ENCODE measurements at places on chromosomes 7 and 10.

DNA sequence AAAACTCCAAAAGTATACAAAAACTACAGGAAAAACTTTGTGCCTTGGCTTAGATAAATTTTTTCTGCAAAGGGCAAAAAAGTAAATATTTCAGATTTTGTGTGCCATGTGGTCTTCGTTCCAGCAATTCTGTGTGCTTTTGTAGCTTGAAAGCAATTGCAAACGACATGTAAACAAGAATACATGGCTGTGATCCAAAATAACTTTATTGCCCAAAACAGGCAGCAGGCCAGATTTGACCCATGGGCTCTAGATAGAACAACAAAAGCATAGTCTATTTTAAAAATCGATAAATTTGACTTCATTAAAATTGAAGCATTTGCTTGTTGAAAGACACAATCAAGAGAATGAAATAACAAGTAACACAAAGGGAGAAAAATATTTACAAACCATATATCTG lies 336.6 kb downstream of the HPSE2 start:
- no peak for DNase-seq

- no peak for DNase-seq
Observed at GRCh38 chr10:102429468-102429867, 2.9 kb downstream of the CUEDC2 start.

DNA sequence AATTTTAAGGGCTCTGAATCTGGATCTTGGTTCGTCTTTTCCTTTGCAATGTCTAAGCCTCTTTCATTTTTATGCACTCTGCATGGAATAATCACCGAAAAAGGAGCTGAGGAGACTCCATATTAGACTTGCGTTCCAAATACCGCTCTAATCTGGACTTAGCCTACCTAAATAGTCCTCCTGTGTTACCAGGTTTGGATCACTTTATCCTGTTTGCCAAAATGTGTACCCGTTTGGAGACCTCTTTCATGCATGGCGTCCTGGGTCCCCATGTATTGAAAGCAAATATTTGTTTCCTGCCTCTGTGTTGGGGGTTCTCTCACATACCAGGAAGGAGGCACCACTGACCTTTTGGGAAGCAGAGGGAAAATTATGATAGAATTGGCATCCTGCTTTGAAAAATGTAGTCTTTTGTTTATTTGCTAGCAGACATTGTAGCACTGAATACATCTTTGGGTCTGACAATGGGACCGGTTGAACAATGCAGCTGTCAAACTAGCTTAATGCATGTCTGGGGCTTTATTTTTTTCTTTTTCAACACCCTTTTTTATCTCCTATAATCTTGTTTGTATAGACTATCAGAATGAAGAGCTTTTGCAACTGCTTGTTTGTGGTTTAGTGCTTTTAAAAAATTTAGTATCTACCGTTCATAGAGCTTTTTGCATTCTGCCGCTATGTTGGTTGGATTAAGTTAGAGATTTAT lies 11.8 kb upstream of the CELF2 start:
- no peak for DNase-seq

DNA sequence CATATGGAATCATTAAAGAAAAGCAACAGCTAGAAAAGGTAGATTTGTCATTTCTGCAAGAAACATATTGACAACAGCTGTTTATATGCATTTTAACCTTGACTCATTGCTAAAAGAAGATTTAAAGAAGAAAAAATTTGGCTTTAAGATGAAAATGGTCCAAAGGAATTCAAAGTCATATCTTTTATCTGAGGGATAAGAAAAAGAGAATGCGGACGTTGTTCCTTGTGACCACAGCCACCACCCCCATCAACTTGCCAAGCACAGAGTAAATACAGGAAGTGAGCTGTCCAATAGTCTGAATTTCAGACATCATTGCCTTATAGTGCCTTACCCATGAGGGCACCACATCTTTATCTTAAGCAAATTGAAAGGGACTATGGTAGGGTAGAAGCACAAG lies 7.3 kb upstream of the CRPPA start:
- DNase-seq = no peak

- no peak for DNase-seq
Observed at GRCh38 chr10:75353183-75353582, 48.4 kb downstream of the ZNF503 start.

DNA sequence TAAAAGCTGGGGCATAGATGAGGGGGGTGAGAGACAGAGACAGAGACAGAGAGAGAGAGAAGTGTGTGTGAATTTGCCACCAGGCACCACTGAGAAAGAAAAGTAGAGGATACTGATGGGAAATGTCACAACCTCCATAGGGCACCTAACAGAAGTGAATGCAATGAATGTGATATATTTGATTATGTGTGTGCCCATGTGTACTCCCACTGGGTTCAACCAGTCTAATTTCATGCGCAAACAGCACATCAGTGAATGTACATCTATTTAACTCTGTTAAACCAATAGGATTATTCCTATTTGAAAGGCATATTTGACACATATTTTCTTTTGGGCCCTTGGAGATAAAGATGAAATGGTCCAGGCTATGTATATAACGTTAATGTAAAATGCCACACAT lies 241.3 kb downstream of the KCNMA1 start:
- no peak for DNase-seq

DNA sequence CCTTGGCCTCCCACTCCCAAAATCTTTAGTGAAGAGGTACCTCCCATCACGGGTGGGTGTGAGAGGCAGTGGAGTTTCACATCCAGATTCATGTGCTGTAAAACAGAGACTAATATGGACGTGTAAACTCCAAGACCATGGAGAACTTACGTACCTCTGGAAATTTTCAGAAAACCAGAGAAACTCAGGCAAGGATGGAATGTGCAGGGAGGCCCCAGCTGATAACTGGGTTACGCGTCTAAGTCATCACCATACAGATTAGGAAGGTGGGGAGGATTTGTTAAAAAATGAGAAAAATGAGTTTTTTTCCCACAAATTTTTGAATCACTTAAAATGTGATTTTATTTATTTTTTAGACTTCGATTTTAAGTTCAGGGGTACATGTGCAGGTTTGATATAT lies 16.3 kb upstream of the STN1 start:
- no peak for DNase-seq

- no peak for DNase-seq
Observed at GRCh38 chr10:91517394-91517793, 107.2 kb downstream of the HECTD2 start.

DNA sequence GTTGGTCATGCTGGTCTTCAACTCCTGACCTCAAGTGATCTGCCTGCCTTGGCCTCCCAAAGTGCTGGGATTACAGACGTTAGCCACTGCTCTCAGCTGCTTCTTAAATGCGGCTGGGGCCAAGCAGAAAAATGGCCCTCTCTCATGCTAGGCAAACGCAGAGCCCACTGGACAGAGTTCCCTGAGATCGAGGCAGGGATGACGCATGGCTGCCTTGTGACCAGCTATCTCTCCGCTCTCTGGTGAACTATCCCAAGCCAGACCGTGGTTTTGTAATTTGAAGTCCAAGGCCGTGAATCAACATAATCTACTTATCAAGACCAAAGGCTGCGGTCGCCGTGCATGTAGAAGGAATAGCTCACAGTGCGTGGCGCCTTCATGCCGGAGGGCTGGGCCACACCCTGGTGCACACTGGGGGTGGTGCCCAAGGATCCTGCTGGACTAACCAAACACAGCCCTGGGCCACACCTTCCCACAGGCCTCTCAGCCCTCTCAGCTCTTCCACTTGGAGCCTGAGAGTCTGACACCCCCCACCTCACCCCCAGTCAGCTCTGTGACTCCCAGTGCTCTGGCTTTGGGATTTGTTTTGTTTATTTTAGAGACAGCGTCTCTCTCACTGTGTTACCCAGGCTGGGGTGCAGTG lies 88.1 kb upstream of the CUX1 start:
- DNase-seq = no peak

GRCh38 chr7:27106181-27106900 lies 3.9 kb upstream of the HOXA2 start:
- DNase-seq = no peak

- DNase-seq = no peak
Observed at GRCh38 chr7:95986178-95986764, 213.9 kb downstream of the DYNC1I1 start.

DNA sequence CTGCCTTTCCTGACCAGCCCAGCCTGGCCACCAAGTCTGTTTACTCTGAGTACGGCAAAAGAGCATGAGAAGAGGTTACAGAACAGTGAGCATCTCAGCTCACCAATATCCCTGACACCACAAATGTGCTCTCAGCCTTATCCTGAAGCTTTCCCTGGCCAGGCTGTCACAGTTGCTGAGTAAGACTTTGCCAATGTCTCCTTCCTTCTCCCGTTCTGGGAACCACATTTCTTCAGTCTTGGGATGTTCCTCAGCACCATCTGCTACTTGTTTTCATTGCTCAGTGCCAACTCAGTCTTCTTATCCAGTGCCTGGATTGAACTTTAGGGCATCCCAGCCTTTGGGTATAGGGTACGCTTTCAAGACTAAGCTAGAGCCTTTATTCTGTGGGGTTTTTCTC lies 7.1 kb upstream of the KCNIP2 start:
- no peak for DNase-seq

DNA sequence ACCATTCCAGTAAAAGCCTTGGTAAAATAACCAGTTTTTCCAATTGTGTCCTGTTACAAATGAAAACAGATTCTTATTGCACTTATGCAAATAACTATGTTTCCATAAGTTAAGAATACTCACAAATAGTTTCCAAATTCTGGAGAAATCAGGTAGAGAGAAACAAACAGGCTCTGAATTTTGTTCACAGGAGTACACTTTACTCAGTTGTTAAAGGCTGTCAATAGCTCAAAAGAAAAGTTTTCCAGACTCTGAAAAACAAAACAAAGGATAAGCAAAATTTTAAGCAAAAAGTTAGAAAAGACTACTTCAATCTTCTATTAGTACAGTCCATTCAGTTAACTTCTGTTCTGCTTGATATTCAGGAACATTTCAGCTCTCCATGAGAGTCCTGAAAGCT lies 32.8 kb upstream of the ZNF365 start:
- no peak for DNase-seq
